Tibial artery (tissue), 4 donors: ENCODE measurements at places on chromosomes 4 and X.

- no peak for DNase-seq
These were observed 118.0 kb downstream of the SOWAHB start for GRCh38 chr4:76779740-76780459.

DNA sequence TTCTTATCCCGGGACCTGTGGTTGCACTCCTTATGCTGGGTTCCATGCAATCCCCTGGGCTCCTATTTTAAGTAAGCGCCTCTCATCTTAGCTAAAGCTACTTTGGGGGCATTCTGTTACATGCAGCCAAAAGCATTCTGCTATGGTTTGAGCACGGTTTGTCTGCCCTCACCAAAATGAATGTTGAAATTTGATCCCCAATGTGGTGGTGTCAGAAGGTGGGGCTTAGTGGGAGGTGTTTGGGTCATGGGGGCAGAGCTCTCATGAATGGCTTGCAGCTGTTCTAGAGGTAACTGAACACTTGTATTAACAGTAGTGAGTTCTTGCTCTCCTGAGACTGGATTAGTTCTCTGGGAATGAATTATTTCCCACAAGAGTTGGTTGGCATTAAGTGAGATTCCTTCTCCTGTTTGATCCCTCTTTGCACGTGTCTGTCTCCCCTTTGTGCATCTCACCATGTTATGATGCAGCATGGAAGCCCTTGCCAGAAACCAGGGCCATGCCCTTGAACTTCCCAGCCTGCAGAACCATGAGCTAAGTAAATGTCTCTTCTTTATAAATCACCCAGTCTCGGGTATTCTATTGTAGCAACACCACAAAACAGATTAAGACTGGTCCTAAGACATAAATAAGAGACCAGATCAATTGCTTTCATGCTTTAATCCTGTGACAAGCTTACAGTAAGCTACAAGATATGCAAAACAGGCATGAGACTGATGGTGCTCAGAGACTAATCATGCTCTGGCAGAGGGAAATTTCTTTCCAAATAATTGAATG, 141.8 kb downstream of the TSPAN5 start:
- no peak for DNase-seq

DNA sequence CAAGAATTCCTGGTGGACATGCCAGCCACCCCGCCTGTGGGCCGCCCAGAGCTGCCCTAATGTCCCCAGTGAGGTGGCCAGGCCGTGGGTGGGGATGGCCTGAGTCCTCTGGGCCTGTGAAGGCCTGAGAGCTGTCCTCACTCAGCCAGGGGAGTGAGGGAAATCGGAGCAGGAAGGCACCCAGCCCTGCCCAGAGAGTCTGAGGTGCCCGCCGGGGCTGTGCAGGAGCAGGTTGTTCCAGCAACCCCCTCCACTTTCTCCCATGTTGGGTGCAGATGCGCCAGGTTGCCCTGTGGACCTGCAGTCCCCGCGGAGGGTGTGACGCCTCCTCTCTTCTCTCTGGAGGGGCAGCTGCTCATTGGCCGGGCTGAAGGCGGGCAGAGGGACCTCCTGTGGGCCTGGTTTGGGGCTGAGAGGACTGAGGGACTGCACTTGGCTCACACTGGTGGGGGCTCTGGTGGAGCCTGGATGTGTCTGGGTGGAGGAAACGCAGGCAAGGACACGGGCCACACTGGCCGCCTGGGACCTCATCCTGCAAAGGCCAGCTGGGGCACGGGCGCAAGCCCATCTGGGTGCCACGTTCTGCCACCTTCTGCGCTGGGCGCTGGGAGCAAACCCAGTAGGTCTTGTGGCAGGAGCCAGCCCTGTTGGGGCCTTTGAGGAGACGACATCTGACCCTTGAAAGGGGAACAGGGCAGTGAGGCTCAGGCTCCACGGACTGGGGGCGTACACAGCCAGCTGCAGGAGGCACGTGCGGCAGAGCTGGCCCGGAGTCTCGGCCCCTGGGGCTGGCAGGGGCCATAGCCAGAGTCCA, 14.0 kb downstream of the DOK7 start:
- no peak for DNase-seq

GRCh38 chrX:30253257-30253656, 6.3 kb downstream of the MAGEB1 start:
- DNase-seq: no peak

- DNase-seq: no peak
These were observed 3.7 kb upstream of the FAM241A start for GRCh38 chr4:112141366-112142138.

- DNase-seq: peak; percentile 68
These were observed 13.0 kb downstream of the DOCK11 start for GRCh38 chrX:118508635-118509034.

GRCh38 chr4:37486166-37486565, 200.0 kb downstream of the RELL1 start:
- DNase-seq: no peak

DNA sequence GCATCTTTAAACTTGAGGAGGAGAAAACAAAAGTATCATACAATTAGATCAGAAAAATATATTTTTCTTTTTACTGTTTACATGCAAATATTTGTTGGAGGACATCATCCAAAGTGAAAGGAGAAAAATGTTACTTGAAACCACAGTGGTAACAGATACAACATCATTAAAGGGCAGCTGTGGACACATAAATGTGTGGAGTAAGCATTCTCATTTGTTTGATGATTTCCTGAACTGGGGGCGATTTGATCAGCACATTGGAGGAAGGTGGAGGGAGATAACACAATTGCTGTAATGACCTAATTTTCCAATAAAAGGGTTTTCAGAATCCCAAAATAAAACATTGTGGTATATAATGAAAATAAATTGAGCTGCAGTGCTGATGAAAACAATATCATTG, 314.5 kb upstream of the HS3ST1 start:
- DNase-seq: no peak

- DNase-seq: no peak
These were observed 2.3 kb downstream of the TRIM2 start for GRCh38 chr4:153206534-153206933.

GRCh38 chr4:112361181-112361791, 64.1 kb downstream of the ALPK1 start:
- no peak for DNase-seq

- no peak for DNase-seq
These were observed 99.1 kb upstream of the USP38 start for GRCh38 chr4:143085659-143086058.

DNA sequence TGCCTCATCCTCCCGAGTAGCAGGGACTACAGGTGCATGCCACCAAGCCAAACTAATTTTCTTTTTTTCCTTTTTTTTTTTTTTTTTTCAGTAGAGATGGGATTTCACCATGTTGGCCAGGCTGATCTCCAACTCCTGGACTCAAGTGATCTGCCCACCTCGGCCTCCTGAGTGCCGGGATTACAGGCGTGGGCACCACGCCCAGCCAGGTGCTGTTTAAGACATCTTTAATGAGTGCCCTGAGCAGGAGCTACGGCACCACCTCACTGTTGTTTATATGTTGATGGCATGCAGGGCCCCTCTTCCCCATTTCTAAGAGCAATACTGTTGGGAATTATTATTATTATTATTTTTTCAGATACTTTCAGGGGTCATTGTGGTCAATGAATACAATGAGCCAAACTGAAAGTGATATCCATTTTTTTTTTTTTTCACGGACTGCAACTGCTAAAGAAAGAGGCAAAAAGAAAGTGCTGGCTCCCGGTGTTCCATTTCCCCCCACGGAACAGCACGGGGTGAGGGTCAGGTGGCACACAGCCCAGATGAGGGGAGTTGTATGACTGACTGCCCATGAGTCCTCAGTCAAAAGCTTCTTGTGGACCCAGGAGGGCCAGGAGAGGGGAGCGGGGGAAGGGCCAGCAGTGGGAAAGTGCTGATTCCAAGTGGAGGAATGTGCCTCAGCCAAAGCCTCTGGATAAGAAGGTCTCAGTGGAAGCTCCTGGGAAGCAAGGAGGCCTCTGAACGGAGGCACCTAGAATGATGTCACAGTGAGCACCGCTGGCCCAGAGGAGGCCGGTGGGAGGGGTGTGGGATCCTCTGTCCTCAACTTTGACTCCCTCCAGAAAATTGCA, 101.8 kb upstream of the HPF1 start:
- no peak for DNase-seq

- no peak for DNase-seq
These were observed 56.5 kb downstream of the BMPR1B start for GRCh38 chr4:94814237-94814636.

DNA sequence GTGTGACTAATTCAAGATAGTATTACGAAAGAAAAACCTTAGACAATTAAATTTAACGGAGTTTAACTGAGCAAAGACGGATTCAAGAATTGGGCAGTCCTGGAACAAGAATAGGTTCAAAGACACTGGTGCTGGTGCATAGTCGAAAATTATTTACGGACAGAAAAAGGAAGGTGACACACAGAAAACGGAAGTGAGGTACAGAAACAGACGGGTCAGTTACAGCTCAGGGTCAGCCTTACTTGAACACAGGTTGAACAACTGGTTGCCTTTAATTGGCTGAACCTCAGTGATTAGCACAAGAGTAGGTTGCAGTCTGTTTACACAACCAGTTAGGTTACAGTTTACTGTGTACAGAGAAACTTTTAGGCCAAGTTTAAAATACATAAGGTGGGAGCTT, 31.5 kb downstream of the KLHL8 start:
- no peak for DNase-seq

GRCh38 chr4:89427782-89428181, 120.2 kb upstream of the GPRIN3 start:
- DNase-seq: no peak

DNA sequence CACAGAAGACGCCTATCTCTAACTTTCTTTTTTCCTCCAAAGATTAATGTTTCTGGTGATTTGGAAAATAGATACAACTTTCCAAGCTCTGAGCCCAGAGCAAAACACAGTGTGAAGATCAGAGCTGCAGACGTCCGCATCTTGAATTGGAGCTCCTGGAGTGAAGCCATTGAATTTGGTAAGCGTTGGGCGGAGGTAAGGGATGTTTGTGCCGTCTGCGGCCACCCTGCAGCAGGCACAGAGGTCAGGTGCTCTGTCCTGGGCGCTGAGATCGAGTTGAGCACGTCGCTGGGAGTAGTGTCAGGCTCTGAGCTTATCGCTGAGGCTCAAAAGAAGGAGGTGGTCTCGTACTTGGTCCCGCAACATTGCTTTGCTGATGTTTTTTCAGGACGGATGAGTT, 31.8 kb downstream of the CSF2RA start:
- no peak for DNase-seq

- DNase-seq: no peak
These were observed 280.2 kb upstream of the SLC7A11 start for GRCh38 chr4:138522366-138522765.

- DNase-seq: no peak
These were observed 49.0 kb upstream of the VEGFC start for GRCh38 chr4:176841711-176842112.

- DNase-seq: peak; percentile 20
These were observed 37.7 kb upstream of the SLC16A2 start for GRCh38 chrX:74383611-74384010.

DNA sequence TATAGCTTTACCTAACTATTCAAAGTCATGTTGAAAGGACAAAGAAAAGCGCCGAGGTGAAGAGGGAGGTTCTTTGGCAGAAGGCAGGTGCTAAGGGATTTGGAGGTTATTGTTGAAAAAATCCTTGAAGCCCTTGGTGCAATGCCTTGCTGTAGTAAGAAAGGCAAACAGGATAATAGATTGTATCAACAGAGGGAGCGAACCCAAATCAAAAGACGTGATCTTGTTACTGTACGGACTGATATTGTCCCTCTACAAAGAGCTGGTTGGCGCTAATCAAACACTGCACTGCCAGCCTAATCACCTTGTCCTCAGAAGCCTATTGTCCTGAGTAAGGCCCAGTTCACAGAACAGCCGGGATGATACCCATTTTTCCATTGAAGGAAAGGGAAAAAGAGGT, 182.9 kb downstream of the ZIC3 start:
- no peak for DNase-seq

GRCh38 chr4:176335421-176335820, 15.7 kb downstream of the SPCS3 start:
- DNase-seq: no peak

- no peak for DNase-seq
These were observed 45.5 kb downstream of the CENPC start for GRCh38 chr4:67499799-67500198.

- DNase-seq: no peak
These were observed 4.0 kb upstream of the ITM2A start for GRCh38 chrX:79371101-79371500.

DNA sequence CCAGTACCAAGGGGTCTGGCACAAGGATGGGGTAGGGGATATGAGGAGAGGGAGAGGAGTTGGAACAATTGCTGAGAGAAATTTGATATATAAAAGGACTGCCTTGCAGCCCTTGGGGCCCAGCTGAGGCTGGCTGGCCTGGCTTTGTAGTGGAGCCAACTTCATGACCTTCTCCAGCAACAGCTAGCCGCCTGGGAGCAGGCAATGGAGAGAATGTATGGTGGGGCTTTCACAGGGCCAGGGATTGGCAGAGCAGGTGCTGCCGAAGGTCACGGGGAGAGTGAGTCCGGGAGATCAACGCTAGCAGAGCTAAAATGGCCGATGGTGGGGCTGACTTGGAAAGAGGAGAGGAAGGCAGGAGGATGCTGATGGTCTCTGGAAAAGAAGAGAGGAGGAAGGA, 120.4 kb upstream of the SMIM10 start:
- DNase-seq: no peak

DNA sequence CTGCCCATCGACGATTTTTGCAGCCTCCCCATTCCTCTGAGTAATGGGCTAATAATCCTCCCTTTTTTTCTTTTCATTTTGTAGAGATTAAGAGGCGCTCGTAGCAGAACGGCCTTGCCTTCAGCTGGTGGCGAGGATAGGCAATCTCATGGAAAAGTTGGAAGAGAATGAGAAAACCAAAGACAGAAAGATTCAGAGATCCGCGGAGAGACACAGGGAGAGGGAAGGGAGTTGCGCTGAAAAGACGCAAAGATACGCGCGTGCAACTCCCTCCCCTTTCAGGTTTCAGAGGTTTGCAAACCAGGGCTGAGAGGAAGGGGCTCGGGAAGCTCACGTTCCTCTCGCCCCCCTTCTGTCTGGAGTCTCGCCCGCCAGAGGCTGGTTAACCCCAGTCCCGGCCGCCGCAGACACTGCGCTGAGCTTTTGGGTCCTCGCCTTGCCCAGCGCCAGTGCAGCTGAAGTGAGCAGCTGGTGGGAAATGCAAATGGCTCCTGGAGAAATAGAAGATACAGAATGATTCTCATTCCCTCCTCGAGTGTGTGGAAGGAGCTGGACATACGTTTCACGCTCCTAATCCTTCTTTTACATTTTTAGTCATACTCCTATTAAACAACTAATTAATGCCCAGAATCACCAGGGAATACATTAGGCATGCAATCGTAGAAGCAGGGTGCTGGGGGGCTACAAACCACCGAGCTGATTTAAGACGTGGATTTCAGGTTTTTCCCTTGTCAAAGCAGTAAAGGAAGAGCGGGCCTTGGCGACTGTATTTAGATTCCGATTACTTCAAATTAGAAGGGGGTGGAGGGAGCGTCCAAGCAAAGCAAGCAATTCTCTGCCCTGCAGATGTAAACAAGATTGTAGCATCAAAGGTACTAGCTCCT, 16.6 kb upstream of the PITX2 start:
- DNase-seq: no peak

DNA sequence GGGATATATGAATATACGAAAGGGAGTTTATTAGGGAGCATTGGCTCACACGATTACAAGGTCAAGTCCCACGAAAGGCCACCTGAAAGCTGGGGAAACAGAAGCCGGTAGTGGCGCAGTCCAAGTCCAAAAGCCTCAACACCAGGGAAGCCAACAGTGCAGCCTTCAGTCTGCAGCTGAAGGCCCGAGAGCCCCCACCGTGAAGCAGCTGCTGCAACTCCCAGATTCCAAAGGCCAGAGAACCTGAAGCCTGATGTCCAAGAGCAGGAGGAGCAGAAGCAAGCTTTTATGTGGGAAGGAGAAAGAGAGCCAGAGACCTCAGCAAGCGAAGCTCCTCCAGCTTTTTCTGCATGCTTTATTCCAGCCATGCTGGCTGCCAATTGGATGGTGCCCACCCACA, 275.8 kb downstream of the PTTG2 start:
- DNase-seq: no peak

GRCh38 chrX:10395643-10396042, 224.7 kb downstream of the MID1 start:
- DNase-seq: no peak
